Bronchus fibroblast of lung (primary cell): ENCODE measurements at places on chromosomes 13 and 19. TPM values are rescaled to one million over a fixed set of nuclear protein-coding genes. Genes with fewer than 3 reads are reported as not detected.

Gene FXYD3
- not detected in 2 replicates for total RNA-seq

Gene ZNF850
- total RNA-seq: 1.8 and 4.3 TPM in 2 replicates

Gene ZNF541
- 0.15 TPM in 1 of 2 replicates, not detected in the other for total RNA-seq

Gene TCF3
- total RNA-seq: 170 and 180 TPM in 2 replicates
